Bronchial epithelial cell (primary cell): ENCODE measurements at places on chromosomes 7 and 10. TPM values are rescaled to one million over a fixed set of nuclear protein-coding genes. Genes with fewer than 3 reads are reported as not detected.

GRCh38 chr10:89978081-89978480, 276.7 kb downstream of the KIF20B start:
- no peak for DNase-seq

DNA sequence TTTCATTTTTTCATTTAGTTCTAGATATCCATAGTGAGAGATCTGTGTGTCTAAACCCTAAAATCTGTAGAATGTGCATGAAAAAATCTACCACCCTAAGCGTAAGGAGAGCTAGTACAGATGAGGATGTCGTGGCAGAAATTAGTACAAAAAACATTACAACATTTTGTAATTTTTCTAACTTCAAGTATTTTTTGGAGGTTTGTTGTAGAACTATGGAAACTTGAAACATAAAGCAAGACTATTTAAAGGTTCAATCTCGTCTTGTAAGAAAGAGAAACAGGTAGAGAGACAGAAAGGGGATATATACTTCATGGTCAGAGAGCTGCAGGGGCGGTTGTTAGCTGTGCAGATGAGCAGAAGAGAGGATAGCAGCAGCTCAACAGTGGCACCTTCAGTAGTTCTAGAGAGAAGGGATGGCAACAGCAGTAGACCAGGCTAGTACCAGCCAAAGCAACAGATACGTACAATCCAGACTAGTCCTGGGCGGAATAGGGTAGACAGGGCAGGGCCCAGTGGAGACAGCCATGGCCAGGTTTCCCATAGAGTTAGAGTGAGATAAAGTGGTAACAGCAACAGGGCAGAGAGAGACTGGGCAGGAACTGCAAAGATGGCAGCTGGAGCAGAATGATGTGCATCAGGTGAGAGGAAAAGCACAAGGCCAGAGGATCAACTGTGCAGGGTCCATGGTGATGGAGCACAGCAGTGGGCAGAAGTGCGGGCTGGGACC, 145.2 kb downstream of the FRMD4A start:
- peak; percentile 97 for DNase-seq

DNA sequence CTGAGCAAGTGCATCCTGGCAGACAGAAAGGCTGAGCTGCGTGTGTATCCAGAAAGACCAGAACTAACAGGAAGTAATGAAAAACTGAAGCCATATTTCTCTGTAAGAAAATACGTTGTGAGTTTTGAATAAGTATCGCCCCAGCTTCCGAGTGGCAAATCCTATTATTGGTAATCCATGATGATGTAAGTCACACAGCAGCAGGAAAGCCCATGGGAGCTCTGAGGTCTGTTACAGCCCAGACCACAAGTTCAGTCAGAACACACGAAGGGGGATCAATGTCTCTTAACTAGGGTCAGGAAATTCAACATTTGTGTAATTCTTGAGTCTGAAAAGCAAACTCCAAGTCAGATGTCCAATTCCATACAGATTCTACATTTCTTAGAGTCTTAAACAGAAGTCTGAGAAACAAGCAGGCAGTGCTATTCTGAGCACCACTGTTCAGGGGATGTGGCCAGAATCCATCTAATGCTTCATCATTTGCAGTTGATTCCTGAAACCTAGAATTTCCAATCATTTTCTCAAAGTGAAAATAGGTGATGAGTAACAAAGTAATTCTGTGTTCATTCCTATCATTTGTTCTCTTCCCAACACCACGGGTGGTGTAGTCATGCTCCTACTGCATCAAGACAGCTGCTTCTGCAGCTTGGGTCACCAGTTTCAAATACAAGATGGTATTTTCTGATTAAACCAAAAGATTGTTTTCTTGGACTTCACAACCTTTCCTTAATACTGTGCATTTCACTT, at the start of gene LRIT2:
LRIT2 (minus strand) TSS at position 118 of the 747 bp plus-strand sequence; CDS start at position 94, 24 bp downstream.
- DNase-seq = no peak

Gene FGL2
- under 0.01 and 0.53 TPM in 2 replicates for total RNA-seq

Gene MALRD1
- total RNA-seq = not detected in 2 replicates

- no peak for DNase-seq
Measured at GRCh38 chr7:42570944-42571343, 333.9 kb upstream of the GLI3 start.

Gene CRPPA
- total RNA-seq = 0.26 and 0.64 TPM in 2 replicates

GRCh38 chr7:494906-495305, 24.7 kb downstream of the PDGFA start:
- no peak for DNase-seq

- DNase-seq = no peak
Measured at GRCh38 chr10:69860271-69860670, 58.6 kb downstream of the COL13A1 start.

GRCh38 chr7:89073776-89074175, 278.2 kb upstream of the TEX47 start:
- DNase-seq = no peak
